A549 treated with DMSO at 1 μM for 4 hours (cell line): ENCODE measurements at places on chromosomes 16 and 17. TPM values are rescaled to one million over a fixed set of nuclear protein-coding genes. Genes with fewer than 3 reads are reported as not detected.

Gene TEKT3
- total RNA-seq = 0.13 to 0.23 TPM (median 0.18 TPM) in 4 of 5 replicates, not detected in the other

Gene RUNDC3A
- 0.18 to 0.71 TPM (median 0.69 TPM) in 5 replicates for total RNA-seq

Gene MKS1
- total RNA-seq = 7.3 to 12.3 TPM (median 10.7 TPM) in 5 replicates

Gene PLXDC1
- 0.05 to 0.81 TPM (median 0.11 TPM) in 5 replicates for total RNA-seq

Gene RHBDF1
- 24.9 to 31.2 TPM (median 28.4 TPM) in 5 replicates for total RNA-seq

Gene RNF43
- 0.21 to 0.39 TPM (median 0.21 TPM) in 5 replicates for total RNA-seq

Gene SLC6A2
- 0.04 TPM in 1 of 5 replicates, not detected in the others for total RNA-seq

Gene IRF8
- total RNA-seq = 0.27 to 1.1 TPM (median 0.29 TPM) in 5 replicates

Gene CD300H
- 0.53 to 0.88 TPM (median 0.55 TPM) in 3 of 5 replicates, not detected in the others for total RNA-seq

Gene KRTAP4-6
- not detected in 5 replicates for total RNA-seq

Gene MYH2
- not detected in 5 replicates for total RNA-seq

Gene TMEM92
- total RNA-seq = 22.2 to 30.1 TPM (median 26.9 TPM) in 5 replicates

Gene MAPK8IP3
- total RNA-seq = 36.1 to 58.0 TPM (median 52.2 TPM) in 5 replicates

Gene CRYM
- 1.3 to 2.3 TPM (median 1.7 TPM) in 5 replicates for total RNA-seq

Gene TMED6
- total RNA-seq = 0.09 to 0.20 TPM in 2 of 5 replicates, not detected in the others

Gene TEDC2
- total RNA-seq = 16.3 to 25.4 TPM (median 22.3 TPM) in 5 replicates

Gene SAP30BP
- 97.6 to 105 TPM (median 103 TPM) in 5 replicates for total RNA-seq

Gene DECR2
- total RNA-seq = 23.0 to 28.9 TPM (median 24.7 TPM) in 5 replicates

Gene PRR11
- 47.6 to 69.0 TPM (median 63.1 TPM) in 5 replicates for total RNA-seq

Gene CCDC200
- total RNA-seq = not detected in 5 replicates

Gene EPOP
- total RNA-seq = 11.8 to 15.4 TPM (median 14.1 TPM) in 5 replicates

Gene KCNH6
- total RNA-seq = not detected in 5 replicates

Gene ARRB2
- total RNA-seq = 51.9 to 68.9 TPM (median 63.3 TPM) in 5 replicates

Gene CCL1
- not detected in 5 replicates for total RNA-seq
